ENCODE measurements at places on chromosomes 5 and 9.
A peak's percentile ranks its signal among the peaks of the same experiment; 100 is the strongest.

DNA sequence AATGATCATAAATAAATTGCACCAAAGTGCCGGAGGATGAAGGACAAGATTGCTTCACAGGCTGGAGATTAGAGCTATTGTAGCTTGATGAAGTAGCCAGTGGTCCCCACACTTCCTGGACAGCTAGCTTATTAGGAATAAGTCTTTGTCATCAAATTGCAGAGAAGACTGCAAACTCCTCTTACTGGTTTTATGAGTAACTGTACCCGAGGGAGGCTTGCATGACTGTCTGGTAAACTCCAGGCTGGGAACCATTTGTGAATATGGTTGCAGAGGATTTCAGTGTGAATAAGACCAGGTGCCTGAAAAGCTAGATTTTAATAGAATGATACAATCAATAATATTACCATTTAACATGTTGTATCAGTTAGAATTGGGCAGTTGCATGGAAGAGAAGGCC lies 36.5 kb upstream of the SEMA5A start:
- no peak for DNase-seq

DNA sequence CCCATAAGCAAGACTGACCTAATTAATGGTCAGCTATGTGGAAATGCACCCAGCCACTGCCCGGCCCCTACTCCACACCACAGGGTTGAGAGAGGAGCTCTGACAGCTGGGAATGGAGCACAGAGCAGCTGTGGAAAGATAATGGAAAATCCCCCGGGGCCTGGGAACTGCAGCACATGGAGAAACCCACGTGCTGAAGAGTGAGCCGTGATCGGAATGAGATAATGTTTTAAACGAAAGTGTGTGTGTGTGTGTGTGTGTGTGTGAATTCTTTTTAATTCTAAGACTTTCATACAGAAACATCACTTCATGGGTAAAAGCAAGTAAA lies 13.1 kb upstream of the SLC12A7 start:
- no peak for DNase-seq

- DNase-seq: no peak
Observed at GRCh38 chr9:38141746-38142591, 72.9 kb upstream of the SHB start.

DNA sequence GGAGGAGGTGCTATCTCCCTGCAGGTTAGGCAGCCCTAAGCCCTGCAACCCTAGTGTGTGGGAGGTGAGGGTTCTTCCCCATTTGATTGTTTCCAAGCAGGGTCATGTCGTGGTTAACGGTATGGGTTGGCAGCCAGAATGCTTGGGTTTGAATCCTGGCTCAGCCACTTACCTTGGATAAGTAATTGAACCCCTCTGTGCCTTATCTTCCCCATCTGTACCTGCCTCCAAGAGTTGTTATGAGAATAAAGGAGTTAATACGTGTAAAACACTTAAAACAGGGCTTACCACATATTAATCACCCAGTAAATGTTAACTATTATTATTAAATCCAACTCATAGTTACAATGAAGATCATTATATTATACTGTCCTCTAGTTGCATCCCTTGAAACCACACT lies 52.2 kb upstream of the SPATA31E1 start:
- no peak for DNase-seq

GRCh38 chr9:131799177-131799823 lies 59.4 kb upstream of the RAPGEF1 start:
- peak; percentile 25 for DNase-seq

- DNase-seq: no peak
Observed at GRCh38 chr9:120358877-120359276, 221.1 kb downstream of the CDK5RAP2 start.

DNA sequence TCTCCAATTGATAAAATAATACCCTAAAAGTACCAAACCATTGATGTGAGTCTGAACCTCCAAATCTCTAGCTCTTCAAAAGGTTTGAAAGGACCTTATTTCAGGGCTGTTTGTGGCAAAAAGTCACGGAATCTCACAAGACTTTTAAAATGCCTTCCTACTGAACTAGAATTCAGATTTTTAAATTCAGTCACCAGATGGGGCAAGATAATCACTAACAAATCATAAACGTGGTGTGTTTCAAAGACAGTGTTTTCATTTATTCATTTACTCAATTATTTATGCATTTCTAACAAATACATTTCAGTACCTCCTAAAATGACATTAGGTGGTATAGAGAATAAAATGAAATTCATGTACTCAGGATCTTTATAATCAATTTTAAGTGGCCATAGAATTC lies 68.2 kb upstream of the SMC2 start:
- DNase-seq: no peak

GRCh38 chr5:76492819-76493189 lies 89.7 kb downstream of the IQGAP2 start:
- DNase-seq: no peak

DNA sequence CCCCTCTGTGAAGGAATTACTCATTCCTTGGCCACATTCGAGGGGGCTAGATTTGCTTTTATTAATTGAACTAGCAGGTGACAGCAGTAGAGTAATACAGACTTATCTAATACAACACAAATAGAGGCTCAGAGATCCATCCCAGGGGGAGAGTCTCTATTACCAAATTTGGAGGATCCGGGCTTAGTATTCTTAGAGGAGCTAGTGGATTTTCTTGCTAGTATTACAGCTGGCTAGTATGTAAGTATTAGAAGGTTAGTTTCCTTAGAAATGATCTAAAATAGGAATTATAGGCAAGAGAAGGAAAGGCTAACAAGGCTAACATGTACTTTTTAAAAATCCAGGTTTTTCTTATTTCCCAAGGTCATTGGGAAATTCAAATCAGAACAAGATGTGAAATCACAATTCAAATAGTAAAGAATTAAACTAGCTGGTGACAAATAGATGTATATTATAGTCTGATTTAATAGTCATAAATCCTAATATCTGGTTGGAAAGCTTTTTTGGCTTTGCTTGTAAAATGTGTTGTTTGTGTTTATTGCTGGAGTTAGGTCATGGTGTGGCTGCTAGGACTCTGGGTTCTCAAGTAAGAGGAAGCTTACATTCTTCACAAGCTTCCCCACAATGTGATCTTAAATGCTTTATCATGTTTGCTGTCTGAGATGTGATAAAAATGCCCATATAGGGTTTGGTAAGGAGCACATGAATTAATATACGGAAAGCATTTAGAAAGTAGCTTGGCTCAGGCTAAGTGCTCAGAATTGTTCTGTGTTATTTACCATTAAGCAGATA lies 160.4 kb upstream of the MPDZ start:
- no peak for DNase-seq

GRCh38 chr5:142800776-142801494 lies 30.8 kb downstream of the ARHGAP26 start:
- DNase-seq: peak; percentile 18

DNA sequence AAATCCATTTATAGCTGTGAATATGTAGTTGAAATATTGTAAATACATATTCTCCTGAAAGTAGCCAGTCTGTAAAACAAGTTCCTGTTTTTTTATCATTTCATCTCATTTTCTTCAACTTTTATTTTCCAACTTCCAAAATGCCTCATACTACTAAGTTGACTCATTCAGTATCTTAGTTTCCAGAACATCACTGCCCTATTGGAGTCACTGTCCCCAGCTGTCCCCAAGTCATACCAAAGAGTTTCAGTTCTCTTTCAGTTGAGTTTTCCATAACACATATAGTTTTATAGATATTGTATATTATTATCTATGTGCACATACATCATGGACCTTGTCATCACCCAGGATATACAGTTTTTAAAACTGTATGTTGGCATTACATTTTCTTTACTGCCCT lies 261.7 kb downstream of the CDH12 start:
- DNase-seq: no peak

GRCh38 chr5:139068494-139069151 lies 129.5 kb downstream of the SIL1 start:
- DNase-seq: no peak

DNA sequence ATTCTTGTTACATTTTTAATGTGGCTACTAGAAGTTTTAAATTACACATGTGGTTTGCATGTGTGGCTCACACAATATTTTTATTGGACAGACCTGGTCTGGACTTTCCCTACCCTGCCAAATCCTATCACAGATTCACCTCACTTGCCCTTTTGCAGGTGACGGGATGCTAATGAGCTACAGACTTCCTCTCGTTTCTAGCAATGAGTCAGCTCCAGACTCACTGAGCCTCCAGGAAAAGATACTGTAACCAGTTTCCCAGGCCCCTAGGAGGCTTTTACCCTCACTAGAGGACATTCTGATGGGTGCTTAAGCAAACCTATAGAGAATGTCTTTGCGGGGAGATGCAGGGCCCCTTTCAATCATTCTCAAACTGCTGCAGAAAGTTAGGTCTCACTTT lies 135.4 kb downstream of the WDR41 start:
- no peak for DNase-seq

GRCh38 chr5:146079695-146080373 lies 25.5 kb downstream of the PLAC8L1 start:
- DNase-seq: no peak

DNA sequence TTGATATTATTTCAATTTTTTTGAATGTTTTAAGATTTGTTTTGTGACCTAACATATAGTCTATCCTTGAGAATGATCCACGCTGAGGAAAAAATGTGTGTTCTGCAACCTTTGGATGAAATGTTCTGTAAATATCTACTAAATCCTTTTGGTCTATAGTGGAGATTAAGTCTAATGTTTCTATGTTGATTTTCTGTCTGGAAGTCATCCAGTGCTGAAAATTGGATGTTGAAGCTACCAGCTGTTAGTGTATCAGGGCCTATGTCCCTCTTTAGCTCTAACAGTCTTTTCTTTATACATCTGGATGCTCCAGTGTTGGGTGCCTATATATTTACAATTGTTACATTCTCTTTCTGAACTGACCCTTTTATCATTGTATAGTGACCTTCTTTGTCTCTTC lies 422.3 kb downstream of the TMEM232 start:
- DNase-seq: no peak

GRCh38 chr5:66469684-66470083 lies 126.5 kb upstream of the MAST4 start:
- DNase-seq: no peak

DNA sequence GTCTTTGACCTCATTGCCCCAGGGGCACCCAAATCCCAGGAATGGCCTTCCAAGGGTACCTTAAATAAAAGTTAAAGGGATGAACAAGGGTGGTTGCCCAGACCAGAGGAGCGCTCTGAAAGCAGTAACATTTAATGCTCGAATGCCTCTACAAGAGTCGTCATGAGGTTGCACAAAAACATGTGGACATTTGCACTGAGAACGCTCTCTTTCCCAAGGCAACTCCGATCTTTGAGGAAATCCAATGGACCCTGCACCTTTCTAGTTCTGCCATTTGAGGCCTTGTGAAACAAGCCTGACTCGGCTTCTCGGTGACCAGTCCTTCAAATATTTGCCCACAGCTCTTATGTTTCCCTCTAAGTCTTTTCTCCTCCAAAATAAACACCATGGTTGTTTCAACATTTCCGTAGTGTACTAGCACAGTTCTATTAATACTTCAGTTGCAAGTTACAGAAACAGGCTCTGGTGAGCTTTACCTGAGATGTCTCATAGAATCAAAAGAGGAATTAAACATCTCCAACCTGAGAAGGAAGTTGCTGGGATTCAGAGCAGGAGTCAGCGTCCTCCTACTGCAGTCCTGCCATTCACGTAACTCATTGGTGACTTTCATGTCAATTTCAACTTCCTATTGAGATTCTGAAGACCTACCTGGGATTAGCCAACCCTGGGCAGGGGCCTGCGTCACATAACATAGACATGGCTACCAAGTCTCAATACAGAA lies 168.8 kb upstream of the RAI14 start:
- no peak for DNase-seq

DNA sequence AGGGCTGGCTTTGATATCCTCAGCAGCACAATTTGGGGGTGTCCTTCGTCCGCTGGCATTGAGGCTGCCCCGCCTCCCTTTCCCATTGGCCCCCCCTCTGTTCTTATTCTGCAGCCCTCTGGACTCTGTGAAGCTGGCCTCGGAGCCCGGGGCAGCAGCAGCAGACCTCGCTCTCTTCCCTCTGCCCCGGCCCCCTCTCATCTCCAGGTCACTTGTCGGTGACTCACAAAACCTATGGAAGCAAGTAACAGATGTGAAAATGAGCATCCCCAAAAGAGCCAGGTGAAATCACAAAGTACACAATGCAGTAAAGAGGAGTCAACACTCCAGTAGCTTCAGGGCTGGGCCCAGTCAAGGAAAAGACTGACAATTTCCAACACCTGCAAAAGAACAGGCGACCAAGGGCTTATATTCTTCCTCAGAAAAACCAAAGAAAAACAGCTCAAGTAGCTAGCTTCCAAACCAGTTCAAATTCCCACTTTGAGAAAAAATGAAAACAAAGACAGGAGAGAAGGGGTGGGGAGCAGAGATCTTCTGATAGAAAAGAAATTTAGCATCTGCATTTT lies 97.5 kb downstream of the ZNF608 start:
- no peak for DNase-seq

- no peak for DNase-seq
Observed at GRCh38 chr5:28512648-28513047, 1474.3 kb upstream of the CDH9 start.

DNA sequence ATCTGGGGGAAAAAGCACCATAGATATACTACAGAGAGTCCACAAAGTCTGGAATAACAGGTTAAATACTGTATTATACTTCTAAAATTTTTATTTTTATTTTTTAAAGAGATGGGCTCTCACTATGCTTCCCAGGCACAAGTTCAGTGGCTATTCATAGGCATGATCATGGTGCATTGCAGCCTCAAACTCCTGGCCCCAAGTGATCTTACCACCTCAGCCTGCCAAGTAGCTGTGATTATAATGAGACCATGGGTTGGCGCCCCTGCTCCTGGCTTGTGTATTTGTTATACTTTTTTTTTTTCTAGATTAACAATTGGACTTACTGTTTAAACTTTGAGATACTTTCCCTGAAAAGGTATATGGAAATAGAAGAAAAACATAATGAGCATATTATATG lies 25.9 kb downstream of the ERBIN start:
- DNase-seq: no peak

DNA sequence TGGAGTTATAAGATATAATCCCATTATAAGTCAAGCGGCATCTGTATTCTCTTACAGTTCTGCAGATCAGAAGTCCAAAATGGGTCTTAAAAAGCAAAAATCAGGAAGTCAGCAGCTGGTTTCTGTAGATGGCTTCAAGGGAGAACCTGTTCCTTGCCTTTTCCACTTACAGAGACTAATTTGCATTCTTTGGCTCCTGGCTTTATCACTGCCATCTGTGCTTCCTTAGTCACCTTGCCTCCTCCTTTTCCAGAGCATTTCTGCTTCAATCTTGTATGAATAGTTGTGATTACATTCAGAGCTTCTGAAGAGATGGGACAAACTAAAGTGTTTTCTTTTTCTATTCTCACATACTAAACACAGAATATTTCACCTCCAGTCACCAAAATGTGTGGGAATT lies 647.3 kb upstream of the GRAMD2B start:
- DNase-seq: no peak

GRCh38 chr5:142696379-142696778 lies 10.5 kb upstream of the FGF1 start:
- no peak for DNase-seq

All from memory B cell (primary cell).